ENCODE measurements at places on chromosomes 12 and 14.

GRCh38 chr12:105453316-105453715, 122.8 kb downstream of the C12orf75 start:
- no peak for DNase-seq

DNA sequence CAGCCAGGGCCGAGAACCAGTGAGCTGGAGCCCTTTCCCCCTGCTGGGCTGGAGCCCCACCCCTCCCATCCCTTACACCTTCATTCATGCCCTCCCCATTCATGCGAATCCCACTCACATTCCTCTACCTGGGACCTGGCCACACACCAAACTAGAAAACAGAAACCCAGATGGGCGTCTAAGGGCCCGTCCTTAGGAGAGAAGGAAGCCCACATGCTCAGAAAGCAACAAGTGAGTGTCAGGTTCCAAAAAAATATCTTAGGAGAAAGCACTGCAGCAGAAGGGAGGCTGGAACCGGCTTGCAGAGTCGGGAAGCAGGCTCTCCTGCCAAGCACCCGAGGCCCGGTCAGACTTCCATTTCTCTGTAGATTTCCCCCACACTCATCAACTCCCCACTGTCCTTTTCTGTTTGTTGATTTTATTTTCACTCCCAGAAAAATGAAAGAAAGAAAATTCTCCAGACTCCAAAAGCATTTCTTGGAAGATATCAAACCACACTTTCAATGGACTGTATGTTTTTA, 13.6 kb downstream of the BCL11B start:
- no peak for DNase-seq

- DNase-seq: no peak
Measured at GRCh38 chr14:100263141-100263540, 24.2 kb downstream of the YY1 start.

DNA sequence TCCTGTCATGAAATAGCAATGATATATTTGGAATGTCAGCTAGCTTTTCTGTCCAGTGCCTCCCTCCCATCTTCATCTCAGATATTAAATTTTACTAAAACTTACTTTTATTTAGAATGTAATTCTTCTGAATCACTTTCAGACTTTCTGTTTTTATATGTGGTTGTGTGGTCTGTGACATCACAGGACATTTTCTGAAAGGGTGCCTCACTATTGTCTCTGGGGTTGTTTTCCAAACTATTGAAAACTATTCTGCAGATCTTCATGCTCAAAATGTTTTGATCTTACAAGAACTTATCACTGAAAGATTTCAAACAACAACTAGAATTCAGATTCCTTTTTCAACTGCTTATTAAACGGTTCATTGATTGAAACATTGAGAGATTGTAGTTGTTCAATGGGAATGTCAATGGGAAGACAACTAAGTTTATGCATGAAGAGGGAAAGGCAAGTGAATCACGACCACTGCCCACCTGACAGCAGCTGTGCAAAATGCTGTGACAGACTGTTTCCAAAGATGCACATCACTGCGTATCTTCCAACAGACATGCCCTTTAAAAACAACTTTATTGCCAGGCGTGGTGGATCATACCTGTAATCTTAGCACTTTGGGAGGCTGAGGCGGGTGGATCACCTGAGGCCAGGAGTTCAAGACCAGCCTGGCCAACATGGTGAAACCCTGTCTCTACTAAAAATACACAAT, 51.3 kb downstream of the KLRG1 start:
- no peak for DNase-seq

DNA sequence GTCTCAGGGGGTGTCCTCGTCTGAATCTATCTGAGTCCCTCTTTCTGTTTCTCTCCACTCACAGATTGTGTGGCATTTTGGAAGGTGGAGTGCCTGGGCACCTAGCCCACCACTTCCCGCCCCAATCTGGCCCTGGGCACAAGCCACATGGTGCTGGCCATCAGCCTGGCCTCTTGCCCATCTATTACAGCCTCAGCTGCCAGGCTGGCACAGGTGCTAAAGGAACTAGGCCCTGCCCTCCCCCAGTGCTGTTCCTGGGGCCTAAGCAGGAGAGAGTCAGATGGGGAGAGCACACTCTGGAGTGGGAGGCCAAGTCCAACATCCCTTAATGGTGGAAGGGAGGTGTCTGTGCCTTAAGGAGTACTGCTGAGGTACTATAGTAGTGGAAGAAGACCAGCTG, 8.3 kb upstream of the CALCOCO1 start:
- DNase-seq: no peak

DNA sequence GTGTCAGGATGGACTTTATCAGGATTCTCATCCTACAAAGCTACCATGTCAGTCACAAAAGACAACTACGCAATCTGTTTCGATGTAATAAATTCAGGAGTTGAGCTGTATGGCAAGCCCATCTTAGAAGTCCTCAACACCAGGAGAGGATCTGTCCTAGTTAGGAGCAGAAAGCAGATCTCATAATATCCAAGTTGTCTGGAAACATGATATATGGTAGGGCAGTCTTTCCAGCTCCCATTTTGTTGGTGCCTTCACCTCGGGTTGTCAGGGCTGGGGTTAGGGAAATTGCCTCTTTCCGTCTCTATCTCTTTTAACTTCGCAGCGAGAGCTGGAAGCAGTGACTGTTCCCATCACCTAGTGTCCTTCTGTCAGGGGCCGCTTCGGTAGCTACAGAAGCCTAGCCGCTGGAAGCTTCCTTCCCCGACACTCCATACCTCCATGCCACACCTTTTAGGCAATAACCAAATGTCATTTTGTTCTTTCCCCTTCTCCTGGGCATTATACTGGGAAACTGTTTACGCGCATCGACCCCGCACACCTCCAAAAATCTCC, 1.4 kb downstream of the NIN start:
- peak; percentile 10 for DNase-seq

DNA sequence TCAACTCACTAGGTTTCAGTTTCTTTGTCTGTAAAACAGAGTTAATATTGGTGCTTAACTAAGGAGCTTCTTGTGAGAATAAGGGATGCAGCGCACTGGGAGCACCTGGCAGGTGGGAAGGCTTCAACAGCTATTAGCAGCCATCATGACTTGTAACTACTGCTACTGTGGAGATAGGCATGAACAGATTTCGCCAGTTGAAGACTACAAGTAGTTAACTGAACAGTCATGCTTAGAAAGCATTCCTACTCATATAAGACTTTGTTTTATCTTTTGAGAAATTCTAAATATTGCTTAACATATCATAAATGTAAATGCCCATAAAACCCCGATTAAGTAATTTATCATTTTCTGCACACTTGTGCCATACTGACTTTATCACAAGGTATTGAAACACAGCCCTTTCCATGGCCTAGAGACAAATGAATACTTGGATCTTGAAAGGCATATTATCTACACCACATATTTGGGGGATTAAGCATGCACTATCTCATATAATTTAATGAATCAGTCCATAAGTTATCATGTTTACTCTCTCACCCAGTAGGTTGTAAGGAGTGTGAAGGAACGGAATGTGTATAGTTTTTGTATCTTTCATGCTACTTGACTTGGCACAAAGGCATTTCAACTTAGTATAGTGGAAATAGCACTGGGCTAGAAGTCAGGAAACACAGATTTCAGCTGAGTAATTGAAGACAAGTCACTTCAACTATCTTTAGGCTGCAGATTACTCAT, 16.1 kb downstream of the NTN4 start:
- DNase-seq: no peak

DNA sequence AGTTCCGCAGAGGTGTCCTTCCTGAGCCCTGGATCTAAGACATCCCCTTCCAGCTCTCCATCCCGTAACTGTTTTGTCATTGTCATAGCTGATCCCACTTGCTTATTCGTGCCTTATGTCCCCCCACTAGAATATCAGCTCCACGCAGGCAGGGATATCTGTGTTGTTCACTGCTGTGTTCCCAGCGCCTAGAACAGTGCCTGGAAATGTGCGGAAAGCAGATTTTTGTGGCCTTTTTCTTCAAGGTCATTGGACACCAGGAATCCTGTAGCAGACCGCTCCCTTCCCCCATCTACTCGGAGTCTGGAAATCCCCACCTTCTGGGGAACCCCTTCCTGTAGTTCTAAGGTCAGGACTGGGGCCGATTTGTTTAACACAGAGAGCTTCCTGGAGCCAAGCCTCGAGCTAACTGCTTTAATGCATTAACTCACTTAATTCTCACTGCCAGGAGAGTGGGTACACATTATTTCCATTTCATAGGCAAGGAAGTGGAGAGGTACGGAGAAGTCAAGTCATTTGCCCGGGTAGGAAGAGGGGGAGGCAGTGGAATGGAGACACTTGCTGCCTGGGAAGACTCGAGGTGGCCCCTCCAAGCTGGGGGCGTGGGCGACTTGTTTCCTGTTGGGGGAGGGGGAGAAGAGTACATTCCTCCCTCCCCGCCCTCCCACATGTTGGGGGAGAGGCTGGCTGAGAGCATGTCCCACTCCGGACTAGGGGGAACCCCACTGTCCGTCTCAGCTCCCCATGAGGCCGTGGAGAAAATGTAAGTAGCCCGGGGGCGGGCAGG, 1.2 kb upstream of the SH2B3 start:
- DNase-seq: no peak

DNA sequence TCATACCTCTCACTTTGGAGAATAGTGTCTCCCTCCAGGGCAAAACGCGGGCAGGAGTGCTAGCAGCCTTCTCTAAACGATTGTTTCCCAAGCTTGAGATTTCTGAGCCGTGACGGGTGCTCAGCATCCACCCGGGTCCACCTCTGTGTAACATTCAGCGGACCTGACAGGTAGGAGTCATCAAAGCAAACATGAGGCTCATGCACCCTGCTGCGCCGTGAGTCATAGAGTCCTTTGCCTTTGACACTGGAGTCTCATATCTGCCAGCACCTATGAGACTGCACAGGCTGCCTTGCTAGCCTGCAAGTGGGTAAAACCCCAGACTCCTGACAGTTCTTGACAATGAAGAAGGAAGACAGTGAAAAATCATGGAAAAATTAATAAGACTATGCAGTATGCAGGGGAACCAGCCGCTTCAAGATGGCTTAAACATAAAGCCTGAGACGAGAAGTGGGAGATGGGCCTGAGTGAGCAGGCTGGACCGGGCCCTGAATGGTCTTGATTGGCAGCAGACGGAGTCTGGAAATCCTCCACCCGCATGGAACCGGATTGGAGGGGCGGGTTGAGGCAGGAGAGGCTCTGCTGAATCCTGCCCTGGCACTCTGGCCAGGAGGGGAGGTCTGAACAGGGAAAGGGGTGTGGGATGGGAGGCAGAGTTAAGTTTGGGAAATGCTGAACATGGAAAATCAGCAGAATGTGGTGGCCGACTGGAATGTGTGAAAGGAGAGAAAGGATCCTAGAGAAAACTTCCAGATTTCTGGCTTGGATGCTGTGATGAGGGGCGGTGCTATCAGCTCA, 54.2 kb downstream of the LGMN start:
- DNase-seq: no peak

DNA sequence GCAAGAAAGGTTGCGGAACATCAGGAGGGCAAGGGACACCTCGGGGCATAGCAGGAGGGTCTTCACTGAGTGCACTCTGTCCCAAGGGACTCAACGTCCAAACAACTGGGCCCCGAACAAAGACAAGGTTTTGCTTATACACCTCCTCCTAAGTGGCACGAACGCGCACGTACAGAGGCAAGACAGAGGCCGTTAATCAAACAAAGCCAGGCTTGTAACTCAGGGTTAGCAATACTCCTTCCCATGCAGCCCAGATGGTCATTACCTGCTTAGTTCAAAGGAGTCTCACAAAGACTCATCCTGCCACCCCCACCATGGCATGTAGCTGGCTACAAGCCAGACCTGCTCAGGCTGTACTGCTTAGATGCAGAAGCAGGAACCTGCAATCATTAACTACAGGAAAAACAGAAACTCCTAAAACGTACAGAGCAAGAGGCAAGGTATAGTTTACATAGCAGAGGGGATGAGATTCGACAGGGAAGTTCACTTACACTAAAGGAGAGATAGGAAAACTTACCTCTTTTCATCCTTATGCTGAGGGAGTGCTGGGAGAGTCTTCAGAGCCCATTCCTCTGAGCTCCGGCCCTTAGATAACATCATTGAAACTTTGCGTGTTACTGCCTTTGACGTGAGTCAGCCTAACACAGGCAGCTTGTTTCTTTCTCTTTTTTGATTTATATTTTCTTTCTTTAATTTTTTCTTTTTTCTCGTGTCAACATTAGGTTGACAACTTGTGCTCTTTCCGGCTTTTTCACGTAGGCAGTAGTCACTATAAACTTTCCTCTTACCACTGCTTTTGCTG, 1319.1 kb downstream of the TMEM121 start:
- no peak for DNase-seq

GRCh38 chr12:67634303-67634761, 14.2 kb upstream of the DYRK2 start:
- DNase-seq: no peak

DNA sequence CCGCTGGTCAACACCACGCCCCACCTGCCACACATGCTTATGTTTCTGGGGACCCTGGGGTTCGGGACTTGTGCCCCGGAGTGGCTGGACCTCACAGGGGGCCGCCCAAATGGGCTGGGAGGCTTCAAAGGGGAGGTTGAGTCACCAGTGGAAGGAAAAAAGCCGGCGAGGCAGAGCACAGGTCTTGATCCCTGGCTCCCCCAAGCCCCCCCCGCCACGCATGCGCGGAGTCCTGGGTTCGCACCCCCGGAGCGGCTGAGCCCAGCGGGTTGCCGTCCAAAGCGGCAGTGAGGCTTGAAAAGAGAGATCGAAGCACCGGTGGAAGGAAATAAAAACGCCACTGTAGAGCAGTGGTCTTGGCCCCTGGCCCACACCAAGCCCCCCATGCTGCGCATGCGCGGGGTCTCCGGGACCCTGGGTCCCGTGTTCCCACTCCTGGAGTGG, 313.5 kb downstream of the ALG10 start:
- DNase-seq: no peak

- DNase-seq: no peak
Measured at GRCh38 chr12:90794212-90794611, 160.8 kb downstream of the CCER1 start.

GRCh38 chr12:27094726-27095125, 12.3 kb upstream of the C12orf71 start:
- DNase-seq: no peak

- no peak for DNase-seq
Measured at GRCh38 chr14:64220466-64220865, 73.7 kb downstream of the ESR2 start.

DNA sequence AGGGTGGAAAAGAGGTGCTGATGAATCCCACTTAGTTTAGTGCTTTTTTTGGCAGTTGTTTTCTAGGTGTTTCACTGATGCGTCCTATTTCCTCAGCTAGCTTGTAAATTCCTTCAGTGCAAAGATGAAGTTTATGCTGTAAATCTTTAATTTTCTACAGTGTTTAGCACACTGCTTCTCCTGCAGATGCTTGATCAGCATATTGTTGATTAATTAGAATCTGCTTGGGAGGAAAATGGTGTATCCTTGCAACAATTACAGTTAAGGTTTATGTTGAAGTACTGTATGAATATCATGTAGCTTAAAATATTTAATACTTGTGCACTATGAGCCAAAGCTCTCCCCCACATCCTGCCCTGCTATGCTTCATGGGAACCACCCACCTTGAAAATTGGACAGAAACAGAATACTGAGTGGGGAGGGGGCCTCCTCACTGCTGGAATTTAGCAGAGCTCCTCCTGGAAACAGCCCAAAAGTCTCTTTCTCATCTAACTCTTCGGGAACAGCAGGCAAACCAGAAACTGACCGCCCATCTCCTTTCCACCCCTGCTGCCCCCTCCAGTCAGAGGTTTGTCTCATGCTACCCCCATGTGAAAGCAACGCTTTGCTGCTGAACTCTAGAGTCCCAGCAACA, 20.3 kb upstream of the DHRS4 start:
- no peak for DNase-seq

- DNase-seq: no peak
Measured at GRCh38 chr14:101961746-101962502, 2.4 kb upstream of the DYNC1H1 start.

Measured in kidney capillary endothelial cell (primary cell).